ENCODE measurements at places on chromosomes 4 and X.

GRCh38 chr4:113743690-113744089 is 17.8 kb downstream of the CAMK2D start:
- no peak for DNase-seq

DNA sequence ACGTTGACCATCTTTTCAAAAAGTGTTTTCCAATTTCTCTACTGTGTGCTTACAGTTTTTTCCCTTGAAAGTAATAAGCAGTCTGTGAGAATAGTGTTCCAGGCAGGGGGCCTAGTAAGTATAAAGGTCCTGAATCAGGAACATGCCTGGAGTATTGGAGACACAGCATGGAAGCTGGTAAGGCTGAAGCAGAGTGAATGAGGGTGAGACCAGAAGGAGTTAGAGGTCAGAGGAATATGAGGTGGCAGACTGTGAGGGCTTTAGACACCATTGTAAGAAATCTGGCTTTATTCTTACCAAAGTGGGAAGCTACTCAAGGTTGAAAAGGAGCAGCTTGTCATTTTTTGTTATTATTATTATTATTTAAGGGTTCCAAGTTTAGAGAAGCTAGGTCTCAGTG is 107.4 kb downstream of the CT47B1 start:
- no peak for DNase-seq

GRCh38 chr4:10661047-10661446 is 23.5 kb downstream of the CLNK start:
- no peak for DNase-seq

DNA sequence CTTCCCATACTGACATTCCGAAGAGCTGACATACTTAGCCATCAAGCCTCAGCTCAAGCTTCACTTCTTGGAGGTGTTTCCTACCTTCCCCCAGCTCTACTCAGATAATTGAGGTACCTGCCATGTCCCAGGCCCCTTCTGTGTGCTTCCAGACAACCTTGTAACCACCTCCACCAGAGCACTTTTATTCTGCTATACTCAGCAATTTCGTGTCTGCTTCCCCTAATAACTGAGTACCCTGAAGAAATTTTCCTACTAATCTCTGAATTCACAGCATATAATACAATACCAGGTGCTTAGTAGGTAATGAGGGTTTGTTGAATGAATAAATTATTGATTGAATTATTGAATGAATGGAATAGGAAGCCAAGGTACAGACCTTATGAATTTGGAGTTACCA is 605.5 kb downstream of the MID1IP1 start:
- DNase-seq: no peak

GRCh38 chr4:184825141-184825895 is 450 bp downstream of the ACSL1 start:
- DNase-seq: no peak

- DNase-seq: no peak
Observed at GRCh38 chr4:22434895-22435294, 81.0 kb downstream of the ADGRA3 start.

GRCh38 chr4:108560616-108561015 is 59.8 kb upstream of the RPL34 start:
- DNase-seq: no peak

DNA sequence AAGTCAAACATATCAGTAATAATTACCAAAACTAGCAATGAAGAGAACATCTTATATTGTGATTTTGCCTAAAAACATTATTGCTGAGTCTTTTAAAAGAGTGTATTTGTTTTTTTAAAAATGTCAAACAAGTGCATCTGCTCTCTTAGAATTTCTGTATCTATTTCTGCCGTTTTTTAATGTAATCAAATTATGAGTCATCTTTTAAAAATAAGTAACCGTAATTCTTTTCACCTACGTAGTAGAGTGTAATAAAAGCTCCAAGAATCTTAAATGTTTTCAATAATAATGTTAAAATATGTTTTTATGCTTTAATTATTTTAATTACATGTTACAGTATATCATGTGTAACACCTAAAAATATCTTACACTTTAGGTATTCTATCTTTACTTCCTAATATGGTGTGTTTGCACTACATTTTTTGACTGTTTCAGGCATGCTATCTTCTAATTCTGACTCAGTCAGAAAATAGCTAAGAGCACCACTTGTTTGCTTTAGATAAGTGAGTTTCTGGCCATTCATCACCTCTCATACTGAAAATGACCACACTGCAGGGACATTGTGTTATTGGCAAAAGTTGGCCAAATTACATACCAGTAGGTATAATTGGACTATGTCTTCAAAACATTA is 368.5 kb downstream of the PCDH7 start:
- no peak for DNase-seq

DNA sequence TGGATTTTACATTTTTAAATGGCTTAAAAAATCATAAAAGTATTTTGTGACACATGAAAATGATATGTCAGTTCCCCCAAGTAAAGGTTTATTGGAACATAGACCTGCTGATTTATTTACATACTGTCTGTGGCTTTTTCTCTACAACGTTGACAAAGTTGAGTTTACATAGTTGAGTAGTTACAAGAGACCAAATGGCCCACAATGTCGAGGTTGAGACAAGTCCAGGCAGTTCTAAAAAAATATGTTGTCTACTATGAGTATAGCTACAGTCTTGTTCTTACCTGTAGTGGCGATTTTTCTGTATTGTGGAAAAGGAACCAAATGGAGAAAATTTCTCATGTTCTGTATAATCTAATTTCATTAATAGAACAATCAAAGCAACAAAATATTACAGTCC is 163.2 kb downstream of the FRAS1 start:
- DNase-seq: no peak

DNA sequence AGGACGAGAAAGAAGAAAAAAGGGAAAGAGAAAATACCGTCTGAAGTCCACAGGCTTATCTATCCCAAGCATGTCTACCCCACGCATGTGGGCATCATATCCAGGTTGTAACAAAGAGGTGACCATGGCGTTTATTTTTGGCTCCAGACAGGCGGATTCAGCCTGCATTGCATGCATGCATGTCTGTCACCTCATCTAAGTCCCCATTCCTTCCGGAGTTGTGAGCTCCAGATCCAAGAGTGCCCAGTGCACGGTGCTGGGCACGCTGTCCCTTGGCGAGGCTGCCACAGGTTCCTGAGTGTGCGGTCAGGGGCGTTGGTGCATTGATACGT is 905 bp upstream of the GALNTL6 start:
- DNase-seq: no peak

DNA sequence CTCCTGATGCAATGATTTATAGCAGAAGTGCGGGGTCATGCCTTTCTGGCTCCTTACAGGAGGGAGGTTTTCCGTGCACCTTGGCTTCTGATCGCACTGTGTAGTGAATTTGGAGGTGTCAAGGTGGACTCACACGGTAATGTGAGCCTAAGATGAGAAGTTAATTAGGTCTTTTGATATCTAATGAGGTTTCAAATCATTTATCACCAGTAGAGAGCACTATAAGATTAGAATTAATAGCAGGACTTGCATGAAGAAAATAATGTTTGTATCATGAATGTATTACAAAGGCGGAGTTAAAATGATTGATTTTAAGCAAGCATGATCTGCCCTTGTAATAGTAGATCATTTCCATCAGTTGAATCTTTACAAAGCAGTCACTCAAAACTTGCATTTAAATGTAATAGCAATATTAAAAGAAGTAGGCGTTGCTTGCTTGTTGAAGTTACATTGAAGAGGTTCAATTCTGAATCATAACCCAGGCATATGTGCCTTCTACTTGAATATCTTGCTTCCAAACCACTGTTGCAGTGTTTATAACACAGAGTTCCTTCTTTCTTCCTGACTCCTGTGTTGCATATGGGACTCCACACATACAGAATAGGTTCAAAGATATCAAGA is 152.1 kb downstream of the FMR1NB start:
- DNase-seq: peak; percentile 34

DNA sequence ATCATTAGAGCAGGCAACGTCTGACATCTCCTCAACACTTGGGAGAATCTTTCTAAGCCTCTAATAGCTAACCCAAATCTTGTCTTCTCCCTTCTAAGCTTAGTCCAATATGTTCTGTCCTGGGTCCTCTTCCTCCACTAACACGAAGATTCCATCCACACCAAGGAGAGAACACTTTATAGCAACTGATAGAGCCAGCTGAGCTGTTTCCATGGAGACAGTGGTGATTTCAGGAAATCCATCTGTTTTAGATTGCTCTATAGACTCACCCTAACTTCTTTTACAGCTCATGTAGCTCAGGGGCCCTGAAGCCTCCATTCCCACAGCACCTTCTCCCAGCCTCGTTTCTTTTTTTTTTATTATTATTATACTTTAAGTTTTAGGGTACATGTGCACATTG is 37.4 kb downstream of the SCD5 start:
- no peak for DNase-seq

- no peak for DNase-seq
Observed at GRCh38 chr4:159075531-159075932, 27.3 kb upstream of the RAPGEF2 start.

DNA sequence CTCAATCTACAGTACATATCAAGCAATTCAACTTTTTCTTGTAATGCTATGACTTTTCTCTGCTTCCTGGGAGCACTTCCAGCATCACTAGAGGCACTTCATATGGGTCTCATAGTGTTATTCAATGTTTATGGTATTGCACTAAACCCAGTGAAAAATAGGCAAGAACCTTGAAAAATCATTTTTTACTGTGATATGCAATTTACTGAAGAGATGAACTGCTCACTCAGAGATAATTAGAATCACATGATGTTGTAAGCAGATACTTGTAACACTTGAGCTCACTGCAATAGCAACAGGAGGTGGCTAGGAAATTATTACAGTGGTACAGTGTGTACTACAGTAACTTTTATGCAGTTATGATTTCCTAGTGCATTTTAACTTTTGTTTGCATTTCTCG is 93.3 kb downstream of the RASGEF1B start:
- DNase-seq: no peak

GRCh38 chrX:14014526-14014925 is 15.2 kb downstream of the GEMIN8 start:
- no peak for DNase-seq

DNA sequence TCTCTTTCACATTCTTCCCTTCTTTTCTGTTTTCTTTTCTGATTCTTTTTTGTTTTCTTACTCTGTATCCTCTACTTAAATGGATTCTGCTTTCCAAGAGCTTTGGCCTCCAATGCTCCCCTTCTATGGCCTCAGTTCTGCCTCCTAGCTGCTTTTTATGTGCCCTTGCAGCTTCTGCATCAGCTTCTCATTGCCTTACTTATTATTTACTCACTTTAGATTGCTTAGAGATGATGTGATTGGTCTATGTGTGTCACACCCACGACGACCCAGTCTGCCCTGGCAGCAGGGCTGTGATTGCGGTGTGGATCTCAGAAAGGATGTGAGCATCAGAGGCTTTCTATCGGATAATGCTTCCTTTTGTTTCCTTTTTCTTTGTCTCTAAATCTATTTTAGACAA is 71.8 kb upstream of the SMARCA5 start:
- DNase-seq: no peak

DNA sequence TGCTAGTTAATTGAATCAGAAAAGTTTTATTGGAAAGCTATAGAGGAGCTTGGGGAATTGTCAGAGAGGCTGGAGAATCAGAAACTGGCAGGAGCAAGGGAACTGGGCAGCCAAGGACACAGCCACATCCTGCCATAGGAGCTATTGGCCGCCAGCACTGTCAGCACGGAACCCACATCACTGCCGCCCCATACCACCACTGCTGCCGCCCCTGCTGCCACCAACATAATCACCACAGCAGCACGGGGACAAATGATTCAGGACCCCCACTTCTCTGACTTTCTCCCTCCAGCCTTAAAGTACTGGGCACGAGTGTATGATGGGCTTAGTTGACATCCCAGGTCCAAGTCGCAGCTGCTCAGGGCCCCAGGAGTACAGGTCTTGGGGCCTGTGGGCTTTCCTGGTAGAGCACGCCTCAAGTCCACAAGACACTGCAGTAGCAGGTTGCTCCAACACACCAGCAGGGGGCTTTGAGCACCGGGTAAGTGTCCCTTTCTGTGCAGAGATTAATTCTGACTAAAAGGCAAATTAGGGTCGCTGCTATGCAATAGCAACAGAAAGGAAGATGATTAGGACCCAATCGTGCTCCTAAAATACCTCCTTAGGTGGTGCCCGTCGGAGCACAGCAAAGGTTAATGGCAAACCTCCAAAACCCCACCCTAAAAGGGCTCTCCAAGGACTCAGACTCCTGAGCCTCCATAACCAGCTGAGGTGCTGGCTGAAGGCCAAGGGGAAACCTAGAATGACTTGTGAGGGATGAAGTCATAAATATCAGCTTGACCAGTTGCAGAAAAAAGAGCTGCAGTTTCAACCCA is 6.9 kb downstream of the PJA1 start:
- peak; percentile 41 for DNase-seq

DNA sequence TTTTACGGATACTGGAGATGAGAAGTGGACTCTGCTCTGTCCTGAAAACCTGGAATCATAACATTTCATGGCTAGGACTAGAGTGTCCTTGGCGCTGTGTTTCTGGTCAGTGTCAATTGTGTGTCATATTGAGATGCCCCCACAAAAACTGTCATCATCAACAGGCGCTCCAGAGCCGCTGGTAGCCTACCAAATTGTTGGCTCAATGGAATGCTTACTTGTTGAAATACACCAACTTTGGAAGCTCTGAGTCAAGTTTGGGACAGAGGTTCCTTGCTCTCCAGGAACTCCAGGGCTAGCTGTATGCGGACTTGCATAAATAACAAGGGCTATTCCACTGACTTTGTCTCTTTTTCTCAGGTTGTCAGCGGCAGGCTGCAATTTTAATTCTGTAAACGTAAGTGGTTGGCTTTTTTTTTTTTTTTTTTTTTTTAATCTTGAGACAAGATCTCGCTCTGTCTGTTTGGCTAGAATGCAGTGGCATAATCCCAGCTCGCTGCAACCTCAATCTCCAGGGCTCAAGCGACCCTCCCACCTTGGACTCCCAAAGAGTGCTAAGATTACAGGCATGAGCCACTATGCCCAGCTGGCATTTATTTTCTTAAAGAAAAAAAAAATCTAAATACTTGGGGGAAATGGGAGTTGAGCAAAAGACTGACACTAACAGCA is 871 bp upstream of the HPGD start:
- DNase-seq: no peak

- DNase-seq: no peak
Observed at GRCh38 chr4:47597696-47598095, 112.6 kb downstream of the ATP10D start.

DNA sequence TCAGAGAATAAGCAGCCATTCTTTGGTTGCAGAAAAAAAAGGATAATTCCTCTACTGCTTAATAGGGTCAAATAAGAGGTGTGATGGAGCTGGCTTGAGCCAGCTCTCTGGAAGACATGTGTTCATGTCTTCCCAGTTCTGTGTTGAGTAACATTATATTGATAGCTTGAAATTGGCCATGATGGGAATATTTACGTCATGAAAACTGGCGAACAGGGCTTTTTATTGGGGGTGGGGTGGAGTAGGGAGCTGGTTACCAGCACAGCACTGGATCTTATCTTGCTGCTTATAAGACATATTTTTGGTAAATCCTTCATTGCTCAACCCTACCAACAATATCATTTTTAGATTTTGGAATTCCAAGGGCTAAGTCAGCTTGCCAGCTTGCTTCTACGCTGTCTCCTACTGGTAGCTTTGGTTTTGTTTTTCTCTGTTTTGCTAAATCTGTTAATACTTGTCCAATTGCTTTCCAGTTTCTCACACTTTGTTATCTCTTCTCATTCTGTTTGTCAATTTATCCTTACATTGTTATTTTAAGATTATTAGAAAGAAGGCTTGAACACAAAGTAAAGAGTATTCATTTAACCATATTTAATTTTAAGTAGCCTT is 25.3 kb upstream of the GBA3 start:
- no peak for DNase-seq

Data from CD4-positive, alpha-beta T cell treated with Interleukin-4 for 1 hour (primary cell).